ENCODE measurements at places on chromosomes 13 and 19.

GRCh38 chr19:33769208-33769607, 27.5 kb upstream of the KCTD15 start:
- DNase-seq: no peak

GRCh38 chr13:110509478-110509926, 52.0 kb downstream of the RAB20 start:
- DNase-seq: no peak

GRCh38 chr13:42363941-42364612, 92.1 kb downstream of the AKAP11 start:
- DNase-seq: no peak

DNA sequence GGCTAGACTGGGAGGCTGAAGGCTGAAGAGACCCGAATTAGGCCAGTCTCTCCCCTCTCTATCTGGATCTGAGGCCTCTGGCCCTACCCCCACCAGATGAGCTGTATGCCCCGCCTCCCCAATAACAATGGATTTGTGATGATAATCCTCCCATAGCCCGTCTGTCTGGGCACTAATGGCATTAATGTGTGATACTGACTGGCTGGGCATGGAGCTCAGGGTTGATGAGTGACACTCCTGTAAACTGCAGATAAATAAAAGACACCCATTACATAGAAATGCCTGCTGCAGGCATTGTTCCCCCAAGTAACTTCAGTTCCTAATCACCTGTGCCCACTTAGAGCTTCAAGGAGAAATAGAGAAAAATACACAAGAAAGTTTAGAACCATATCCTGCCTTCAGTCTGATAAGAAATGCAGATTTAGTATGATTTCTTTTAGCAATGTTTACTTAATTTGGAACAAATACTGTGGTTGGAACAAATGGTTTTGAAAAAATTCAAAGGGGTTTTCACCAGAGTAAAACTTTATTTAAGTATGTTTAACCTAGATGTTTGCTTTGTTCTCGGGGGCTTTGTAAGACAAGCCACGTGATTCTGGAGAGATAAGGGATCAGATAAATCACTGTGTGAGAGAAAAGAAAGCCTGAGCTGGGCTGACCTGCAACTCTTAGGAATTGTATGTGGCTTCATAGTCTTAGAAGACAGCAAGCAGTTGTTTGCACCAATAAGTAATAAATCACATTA, 60.3 kb downstream of the TNFRSF19 start:
- DNase-seq: no peak

GRCh38 chr13:101916108-101916774, 463.8 kb downstream of the ITGBL1 start:
- DNase-seq: no peak

- DNase-seq: peak; percentile 95
Measured at GRCh38 chr19:15466851-15467733, 2.7 kb upstream of the RASAL3 start.

DNA sequence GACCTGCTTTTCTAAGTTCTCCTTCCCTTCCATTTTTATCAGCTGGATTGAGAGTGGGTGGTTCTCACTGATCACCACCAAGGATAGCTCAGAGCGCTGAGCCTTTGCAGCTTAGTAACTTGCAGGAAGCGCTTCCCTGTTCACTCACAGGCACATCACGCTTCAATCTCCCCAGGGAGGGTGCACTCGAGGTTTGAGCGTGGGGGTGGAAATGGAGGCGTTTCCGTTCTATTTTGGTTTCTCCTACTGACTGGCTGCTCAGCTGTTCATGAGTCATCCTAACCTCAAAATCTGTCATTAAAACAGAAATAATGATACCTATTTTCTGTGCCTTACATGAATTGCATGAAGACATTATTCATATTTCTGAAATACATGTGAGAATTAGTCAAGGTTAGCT, 292.1 kb downstream of the SPRY2 start:
- DNase-seq: peak; percentile 71

DNA sequence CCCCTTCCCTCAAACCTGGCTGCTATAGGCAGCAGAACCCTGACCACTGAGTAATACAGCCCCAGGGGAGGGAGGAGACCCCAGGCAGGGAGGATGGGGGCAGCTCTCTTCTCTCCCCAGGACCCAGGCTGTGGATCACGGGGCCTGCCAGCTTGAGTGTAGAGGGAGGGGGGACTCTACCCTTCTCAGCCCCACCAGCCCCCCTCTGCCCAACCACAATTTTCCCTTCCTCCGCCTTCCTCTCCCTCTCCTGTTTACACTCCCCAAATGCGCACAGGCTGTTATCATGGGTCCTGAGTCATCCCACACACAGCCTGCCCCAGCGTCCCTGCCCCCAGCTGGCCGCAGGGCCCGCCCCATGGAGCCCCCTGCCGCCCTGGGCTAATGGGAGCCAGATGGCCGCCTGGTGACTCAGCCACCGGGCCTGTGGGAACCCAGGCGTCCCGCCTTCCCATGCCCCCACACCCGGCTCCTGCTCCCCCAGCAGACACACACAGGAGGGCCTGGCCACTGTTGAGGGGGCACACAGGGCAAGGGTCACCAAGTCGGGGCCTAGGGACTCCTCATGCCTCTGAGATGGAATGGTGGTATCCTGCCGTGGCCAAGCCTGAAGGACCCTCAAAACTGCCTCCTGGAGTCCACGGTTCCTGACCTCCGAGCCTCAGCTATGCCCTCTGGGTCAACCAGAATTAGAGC, 13.6 kb downstream of the CCDC97 start:
- DNase-seq: no peak

GRCh38 chr19:42017040-42017439, 23.0 kb upstream of the ATP1A3 start:
- DNase-seq: no peak

DNA sequence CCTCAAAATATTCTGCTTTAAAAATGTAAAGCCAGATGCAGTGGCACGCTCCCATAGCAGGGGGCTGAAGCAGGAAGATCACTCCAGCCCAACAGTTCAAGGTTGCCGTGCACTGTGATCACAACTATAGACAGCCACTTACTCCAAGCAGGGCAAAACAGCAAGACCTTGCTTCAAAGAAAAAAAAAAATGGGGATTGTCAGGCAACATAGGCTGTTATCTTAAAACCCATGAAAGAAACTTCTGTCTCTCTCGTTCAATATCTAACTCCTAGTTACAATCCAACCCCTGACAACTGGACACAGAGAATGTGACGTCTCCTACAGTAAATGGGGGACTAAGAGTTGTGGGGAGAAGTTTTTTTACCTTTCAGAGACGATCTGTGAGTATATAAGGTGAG, 17.4 kb downstream of the ELF1 start:
- DNase-seq: no peak

DNA sequence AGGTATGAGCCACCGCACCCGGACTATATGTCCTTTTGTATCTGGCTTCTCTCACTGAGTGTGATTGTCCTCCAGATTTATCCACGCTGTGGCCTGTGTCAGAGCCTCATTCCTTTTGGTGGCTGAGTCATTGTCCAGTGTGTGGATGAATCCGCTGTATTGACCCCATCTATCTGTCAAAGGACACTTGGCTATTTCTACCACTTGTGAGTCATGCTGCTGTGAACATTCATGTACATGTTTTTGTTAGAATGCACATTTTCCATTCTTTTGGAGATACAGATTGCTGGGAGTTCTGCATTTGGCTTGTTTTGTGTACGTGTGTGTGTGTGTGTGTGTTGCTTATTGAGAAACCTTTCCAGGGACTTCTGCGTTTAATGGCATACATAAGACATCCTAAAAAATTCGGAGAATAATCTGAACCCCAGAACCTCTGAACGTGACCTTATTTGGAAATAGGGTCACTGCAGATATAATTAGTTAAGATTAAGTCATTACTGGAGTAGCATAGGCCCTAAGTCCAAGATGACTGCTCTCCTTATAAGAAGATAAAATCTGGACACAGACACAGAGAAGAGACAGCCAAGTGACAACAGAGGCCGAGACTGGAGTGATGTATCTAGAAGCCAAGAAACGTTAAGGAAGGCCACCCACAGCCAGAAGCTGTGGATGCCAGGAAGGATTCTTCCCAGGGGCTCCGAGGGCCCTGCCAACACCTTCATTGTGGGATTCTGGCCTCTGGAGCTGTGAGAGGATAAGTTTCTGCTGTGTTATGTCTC, 4.9 kb upstream of the GIPC3 start:
- DNase-seq: no peak
